ENCODE measurements at places on chromosomes 5 and 9.

DNA sequence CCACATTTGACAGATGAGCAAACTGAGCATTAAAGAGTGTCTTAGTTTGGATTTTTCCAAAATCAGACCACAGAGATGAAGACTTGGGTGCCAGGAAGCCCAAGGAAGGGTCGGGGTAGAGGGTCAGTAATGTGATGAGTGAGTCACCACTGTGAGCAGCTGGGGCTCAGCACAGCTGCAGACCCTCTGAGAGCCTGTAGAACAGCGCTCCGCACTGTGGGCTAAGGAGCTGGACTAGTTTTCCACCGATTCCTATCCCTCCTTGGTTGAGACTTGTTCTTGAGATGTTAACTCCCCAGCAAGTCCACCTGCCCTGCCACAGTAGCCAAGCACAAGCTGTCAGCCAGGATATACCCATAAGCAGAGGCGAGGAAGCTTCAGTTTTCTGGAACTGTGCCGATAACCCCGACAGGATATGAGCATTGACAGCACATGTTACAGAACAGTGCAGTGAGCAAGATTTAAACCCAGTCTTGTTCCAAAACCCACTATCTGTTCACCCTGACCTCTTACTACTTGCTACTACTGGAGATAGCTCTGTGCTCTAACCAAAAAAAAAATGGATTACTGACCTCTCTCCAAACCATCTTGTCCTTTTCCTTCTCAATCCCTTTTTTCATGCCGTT lies 31.8 kb downstream of the EGFLAM start:
- no peak for DNase-seq

DNA sequence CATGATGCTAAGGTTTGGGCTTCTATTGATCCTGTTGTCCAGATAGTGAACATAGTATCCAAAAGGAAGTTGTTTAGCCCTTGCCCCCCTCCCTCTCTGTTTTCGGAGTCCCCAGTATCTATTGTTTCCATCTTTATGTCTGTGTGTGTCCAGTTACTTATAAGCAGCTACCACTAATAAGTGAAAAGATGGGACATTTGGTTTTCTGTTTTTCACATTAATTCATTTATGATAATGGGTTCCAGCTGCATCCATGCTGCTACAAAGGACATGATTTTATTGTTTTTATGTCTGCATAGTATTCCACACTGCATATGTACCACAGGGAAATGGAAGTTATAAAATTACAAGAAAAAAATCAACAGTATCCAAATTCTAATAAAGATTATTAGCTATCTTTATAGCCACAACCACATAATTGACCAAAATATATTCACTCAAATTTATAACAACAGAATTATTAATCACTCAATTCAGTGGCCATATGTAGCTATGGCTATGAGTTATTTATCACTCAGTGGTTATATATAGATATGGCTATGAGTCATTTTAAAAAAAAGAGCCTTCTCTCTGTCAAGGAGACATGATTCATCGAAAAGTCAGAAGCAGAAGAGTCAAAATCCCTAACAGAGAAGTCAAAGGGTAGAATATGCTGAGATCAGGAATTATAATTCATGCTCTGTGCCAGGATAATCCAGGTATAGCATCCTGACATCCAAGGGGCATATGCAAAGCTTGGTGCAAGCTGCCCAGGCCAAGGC lies 367.5 kb downstream of the DEPDC1B start:
- no peak for DNase-seq

DNA sequence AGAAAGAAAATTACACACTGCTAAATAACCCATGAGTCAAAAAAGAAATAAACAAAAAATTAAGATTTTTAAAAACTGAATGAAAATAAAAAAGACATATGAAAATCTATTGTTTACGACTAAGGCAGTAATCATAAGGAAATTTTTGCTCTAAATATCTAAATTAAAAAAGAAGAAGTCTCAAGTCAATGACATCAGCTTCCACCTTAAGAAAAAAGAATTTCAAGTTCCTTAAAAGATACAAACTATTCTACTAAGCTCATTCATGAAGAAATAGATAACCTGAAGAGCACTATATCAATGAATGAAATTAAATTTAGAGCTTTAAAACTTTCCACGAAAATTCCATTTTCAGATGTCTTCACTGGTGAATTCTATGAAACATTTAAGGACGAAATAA lies 15.7 kb upstream of the STARD4 start:
- no peak for DNase-seq

- no peak for DNase-seq
Measured at GRCh38 chr9:35338561-35339274, 151.2 kb upstream of the RUSC2 start.

GRCh38 chr9:109331353-109331752 lies 10.5 kb upstream of the EPB41L4B start:
- no peak for DNase-seq

GRCh38 chr5:96946381-96946780 lies 10.5 kb downstream of the LNPEP start:
- no peak for DNase-seq

- DNase-seq, result no peak
Measured at GRCh38 chr5:87924436-87924835, 344.2 kb downstream of the TMEM161B start.

- no peak for DNase-seq
Measured at GRCh38 chr9:131609099-131609830, 63.9 kb downstream of the PRRT1B start.

DNA sequence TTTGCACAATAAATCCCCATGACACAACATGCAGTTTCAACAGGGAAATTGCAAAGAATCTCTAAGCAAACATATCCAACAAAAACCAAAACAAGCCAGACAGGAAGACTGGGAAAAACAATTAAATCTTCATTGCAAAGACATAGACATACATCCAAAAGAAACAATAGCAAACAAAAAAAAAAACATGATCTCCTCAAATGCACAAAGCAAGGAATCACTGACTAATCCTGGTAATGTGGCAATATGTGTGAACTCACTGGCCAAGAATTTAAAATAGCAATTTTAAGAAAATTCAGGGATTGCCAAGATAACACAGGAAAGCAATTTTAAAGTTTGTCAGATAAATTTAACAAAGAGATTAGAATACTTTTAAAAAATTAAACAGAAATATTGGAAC lies 520.1 kb upstream of the SMC2 start:
- DNase-seq, result no peak

- DNase-seq, result no peak
Measured at GRCh38 chr5:88673253-88674105, 209.5 kb downstream of the MEF2C start.

DNA sequence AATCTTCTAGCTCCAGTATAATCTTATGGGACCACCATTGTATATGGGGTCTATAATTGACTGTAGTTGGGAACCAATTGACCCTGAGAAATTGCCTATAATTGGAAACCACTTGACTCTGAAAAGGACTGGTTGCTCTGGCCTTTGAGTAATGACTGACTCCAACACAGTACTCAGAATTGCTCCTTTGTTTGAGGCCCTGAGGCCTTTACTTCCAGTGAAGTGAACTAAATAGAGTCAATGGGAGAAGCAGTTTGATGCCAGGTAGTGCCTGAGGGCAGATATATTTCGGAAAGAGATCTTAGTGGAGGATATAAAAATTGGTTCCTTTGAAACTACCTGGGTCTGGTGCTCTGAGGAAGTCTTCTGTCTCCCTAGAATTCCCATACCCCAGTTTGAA lies 16.0 kb upstream of the TMEM171 start:
- DNase-seq, result no peak

- DNase-seq, result no peak
Measured at GRCh38 chr9:18743971-18744370, 270.0 kb downstream of the ADAMTSL1 start.

DNA sequence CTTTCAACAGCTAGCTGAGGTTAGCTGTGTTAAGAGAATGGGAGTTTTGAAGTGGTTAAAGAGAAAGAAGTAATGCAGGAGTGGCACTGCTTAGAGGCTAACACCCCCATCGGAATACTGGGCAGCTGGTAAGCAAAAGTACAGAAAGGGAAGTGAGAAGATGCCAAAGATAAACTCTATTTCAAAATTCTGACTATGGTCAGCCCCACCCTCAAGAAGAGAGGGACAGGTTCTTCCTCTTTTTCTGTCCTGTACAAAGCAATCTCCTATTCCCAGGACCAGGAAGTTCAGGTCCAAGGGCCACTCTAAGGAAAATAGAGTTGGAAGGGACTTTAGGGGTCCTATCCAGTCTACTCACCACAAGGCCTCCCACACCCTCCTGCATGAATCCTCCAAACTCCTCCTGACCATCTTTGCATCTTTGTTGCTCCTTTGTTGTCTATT lies 45.9 kb upstream of the JAK2 start:
- DNase-seq, result no peak

GRCh38 chr5:124908581-124909451 lies 162.4 kb upstream of the ZNF608 start:
- DNase-seq, result no peak

DNA sequence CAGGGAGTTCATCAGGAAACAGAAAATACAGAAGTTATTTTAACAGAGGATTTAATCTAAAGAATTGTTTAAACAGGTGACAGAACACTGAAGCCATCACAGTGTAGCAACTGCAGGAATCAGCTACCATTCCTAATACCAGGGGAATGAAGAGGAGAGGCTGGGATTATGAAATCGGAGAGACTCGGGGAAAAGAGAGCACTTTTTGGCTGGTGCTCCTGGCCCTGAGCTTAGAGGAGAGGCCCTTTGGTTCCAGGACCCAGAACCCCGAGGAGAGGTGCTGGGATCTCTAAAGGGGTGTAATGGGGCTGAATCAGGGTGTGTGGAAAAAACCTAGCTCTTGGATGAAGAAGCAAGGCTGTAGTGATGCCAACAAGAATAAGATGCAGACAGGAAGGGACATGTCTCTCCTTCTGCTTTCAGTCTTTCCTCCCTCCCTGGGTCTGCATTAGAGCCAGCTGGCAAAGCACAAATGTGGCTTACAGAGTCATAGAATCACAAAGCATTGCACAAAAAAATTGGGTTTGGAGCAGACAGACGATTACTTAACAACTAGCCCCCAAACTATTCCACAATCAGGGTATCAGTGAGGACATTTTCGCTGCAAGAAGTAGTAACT lies 11.6 kb upstream of the SFXN1 start:
- no peak for DNase-seq

DNA sequence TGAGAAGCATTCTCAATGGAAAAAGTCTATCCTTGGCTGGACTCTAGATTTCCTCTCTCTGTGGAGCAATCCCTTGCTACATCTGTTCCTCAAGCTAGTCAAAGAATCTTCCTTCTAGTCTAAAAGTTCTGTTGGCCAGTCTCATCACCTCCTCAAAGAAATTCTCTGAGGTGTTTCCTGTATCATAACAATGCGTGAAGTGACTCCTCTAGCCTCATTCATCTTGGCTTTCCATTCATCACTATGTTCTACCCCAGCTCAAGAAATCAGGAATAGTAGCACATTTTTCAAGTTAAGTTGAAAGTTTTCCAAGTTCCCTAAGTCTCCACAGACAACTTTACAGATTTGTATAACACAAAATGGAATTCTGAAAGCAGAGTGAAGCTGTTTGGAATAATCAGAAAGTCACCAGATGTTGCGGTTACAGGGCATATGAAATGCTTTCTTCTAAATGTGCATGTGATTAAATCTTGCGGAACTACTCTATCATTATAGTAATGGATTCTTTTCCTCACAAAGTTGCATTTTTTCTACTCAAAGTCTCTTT lies 176.6 kb upstream of the FREM1 start:
- DNase-seq, result no peak

DNA sequence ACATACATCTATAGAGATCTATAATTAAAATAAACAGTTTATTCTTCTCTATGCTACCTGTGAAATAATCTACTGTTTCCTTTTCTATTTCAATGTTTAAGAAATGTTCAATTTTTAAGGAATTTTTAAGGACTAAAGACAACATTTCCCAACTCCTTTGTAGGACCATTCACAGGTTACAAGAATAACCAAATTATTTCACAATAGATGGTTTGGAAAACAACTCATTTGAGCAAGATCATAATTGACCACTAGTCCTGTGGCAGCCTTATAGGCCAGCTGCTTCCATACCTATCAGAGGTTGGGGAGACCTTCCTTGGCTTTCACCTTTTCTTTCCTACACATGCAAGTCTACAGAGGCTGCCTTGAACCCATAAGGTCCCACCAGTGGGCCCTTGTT lies 193.7 kb downstream of the TTC39B start:
- DNase-seq, result no peak

GRCh38 chr9:36832164-36832795 lies 201.8 kb downstream of the PAX5 start:
- no peak for DNase-seq

DNA sequence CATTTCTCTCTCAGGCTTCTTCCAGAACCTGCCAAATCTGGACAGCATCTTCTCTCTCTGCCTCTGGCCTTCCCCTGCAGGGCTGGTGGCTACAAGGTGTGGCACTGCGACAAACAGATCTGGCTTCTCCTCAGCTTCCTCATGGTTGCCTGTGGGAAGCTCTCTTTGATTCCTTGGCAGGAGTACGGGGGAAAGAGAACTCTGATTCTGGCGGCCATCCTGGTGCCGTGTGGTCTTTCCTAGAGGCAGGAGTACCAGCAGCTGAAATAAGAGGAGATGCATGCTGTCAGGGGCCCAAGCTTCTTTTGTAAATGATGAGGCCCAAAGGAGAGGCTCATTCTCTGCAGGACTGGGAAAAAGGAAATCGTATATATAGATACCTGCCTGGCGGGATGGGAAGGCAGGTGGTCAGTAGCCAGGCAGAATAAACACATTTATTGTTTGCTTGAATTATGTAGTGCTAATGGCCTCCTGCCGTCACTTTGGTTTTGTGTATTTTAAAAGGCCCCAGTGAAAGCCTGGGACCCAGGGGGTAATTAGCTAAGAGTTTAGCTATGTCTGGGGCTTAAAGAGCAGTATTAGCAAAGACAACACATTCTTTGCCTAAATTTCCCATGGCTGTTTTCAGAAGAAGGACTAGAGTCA lies at the start of gene CER1:
Gene CER1 (minus strand): TSS at position 343 of the 645 bp plus-strand sequence. CDS start 61 bp downstream, at position 282.
- DNase-seq, result no peak

DNA sequence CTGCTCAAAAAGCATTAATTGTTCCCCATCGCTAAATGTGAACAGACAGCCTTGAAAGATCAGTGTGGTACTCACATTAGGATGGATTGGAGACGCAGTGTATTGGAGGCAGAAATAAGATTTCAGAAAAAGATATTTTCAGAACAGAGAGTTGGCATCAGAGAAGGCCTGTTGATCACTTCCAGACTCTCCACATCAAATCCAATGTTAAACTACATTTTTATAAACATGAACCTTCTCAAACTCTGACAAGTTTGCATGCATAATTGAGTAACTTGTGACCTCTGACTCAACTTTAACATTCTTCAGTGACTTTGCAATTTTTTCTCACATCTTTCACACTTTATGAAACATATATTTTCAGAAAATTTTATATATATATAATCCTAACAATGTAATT lies 919.6 kb upstream of the SEMA6A start:
- DNase-seq, result no peak

DNA sequence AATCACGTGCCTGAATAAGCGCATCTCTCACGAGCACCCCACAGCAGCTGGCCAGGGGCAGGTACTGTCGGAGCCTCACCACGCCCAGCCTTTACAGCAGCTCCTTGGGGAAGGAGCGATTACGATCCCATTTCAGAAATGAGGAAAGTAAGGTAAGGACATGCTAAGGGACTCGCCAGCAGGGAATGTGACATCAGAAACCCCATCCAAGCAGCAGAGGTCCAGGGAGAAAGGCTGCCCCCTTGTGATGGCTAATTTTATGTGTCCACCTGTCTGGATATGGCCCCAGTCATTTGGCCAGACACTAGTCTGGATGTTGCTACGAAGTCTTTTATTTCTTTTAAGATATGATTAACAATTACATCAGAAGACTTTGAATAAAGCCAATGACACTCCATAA lies 77.3 kb downstream of the UBE2QL1 start:
- no peak for DNase-seq

All from D721Med (cell line).